ENCODE measurements at places on chromosomes 6 and 20.

GRCh38 chr6:108106261-108106660 is 31.7 kb upstream of the OSTM1 start:
- DNase-seq, result no peak

DNA sequence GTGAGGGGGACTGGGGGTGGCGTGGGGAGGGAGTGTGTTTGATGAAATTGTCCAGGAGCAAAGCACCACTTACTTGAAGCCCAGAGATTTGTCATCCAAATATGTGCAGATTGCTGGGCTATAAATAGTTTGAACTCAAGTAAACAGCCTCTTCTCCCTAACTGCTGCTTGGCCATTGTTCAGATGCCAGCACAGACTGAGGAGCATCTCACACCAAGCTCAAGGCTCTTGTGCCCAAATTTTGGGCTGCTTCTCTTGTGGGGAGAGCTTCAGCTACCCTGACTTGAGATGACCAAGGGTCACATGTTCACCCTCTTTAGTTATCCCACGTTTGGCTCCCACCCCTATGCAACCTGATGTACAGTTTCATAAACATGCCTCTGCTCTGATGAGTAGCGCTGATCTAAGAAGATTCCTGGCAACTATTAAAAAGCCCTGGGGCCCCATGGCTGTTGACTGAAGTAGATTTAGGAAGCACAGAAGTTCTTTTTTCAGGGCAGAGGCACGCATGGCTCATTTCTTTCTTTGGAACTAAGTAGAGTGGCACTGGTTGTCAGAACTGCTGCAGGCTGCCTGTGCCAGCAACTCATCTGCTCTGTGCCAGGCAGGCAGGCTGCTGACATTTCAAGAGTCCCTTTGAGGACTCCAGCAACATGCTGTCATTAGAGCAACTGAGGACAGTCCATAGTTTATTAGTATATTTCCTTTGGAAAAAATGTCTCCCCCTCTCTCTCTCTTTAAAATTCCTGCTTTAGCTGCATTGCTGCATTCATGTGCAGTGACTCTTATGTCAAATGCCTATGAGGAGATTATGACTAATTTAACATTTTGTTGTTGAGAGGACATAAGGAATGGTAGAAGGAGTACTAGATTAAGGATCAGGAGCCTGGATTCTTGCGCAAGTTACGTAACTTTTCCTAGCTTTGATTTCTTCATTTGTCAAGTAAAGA is 9.6 kb upstream of the PKIG start:
- DNase-seq, result no peak

GRCh38 chr6:119333707-119334295 is 15.8 kb downstream of the MAN1A1 start:
- DNase-seq, result no peak

- DNase-seq, result no peak
Observed at GRCh38 chr6:4102687-4103244, 23.8 kb upstream of the FAM217A start.

DNA sequence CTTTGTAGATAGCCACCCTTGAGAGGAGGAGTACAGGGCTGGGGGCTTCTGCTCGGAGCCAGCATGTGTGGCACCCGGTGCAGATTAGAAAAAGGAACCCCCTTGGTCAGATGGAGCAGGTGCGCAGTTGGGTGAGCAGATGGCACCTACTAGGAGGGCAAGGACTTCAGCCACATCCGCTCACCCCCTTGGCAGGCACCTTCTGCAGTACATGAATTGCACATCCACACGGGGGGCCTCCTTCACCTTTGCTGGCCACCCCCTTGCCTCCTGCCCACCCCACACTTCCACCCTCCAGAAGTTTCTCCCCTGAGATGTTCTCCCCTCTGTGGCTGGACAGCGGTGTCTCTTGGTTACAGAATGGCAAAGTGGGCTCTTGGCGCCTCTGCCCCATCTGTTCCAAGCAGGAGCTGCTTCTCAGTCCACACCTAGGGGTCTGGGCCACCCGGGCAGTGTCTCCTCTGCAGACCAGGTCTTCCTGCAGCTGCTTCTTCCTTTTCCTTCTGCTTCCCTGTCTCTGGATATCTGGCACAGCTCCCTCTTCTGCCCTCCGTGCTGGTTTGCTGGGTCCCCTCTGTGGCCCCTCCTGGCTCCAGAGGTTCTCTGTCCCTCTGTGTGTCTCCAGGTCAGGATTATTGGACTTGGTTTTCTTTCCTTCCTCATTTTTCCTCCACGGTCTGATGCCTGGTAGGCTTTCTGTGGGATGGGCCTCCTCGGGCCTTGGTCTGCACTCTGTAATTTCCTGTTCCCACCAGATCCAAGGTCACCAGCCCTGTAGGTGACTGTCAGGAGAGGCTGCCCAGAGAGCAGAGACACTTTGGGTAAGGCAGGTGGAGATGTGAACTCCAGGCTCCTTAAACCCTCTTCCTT is 4.1 kb downstream of the MDFI start:
- DNase-seq, result no peak

Measured in stimulated activated CD8-positive, alpha-beta memory T cell treated with anti-CD3 and anti-CD28 coated beads, Interleukin-7, amount 100 ng/mL, for 1 hour (primary cell).